Thyroid gland (tissue), 4 donors: ENCODE measurements at places on chromosomes 13 and 19. TPM values are rescaled to one million over a fixed set of nuclear protein-coding genes. Genes with fewer than 3 reads are reported as not detected.

GRCh38 chr19:44640518-44640917 is 3.2 kb upstream of the PVR start:
- no peak for DNase-seq

- DNase-seq, result no peak
Measured at GRCh38 chr19:4500841-4501591, 17.3 kb downstream of the PLIN4 start.

- no peak for DNase-seq
Measured at GRCh38 chr13:33284031-33284430, 1.5 kb downstream of the STARD13 start.

GRCh38 chr19:50716178-50717025 is 3.2 kb downstream of the SHANK1 start:
- no peak for DNase-seq

DNA sequence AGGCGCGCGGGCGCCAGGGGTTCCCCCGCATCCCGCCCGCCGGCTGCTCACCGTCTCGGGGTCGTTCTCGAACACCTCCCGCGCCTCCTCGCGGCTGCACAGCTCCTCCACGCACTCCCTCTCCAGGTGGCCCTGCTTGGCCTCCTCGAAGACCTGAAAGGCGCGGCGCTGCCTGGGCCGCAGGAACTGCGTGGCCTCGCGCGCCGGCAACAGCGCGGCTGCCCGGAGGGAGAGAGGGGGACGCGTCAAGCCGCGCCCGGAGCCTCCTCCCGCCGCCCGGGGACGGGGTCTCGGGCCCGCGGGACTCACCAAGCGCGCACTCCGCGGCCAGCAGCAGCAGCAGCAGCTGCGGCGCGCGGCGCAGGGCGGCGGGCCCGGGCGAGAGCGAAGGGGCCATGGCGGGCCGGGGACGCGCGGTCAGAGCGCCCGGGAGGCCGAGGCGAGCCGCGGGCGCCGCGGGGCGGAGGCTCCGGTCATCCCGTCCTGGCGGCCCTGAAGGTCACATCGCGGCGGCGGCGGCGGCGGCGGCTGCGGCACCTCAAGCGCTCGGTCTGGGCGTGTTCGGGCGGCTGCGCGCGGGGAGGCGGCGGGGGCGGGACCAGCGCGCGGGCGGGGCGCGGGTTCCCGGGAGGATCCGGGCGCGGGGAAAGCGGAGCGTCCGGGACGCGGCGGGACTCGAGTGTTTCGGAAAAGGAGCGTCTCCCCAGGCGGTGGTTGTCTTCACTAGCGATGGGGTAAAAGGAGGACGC is at the start of gene GAS6:
GAS6 (minus strand) TSS at position 553 of the 749 bp plus-strand sequence; CDS start at position 397, 156 bp downstream.
- peak; percentile 68 for DNase-seq

- DNase-seq, result peak; percentile 26
Measured at GRCh38 chr13:46622630-46623256, 69.8 kb downstream of the LRCH1 start.

The NDUFA3 gene
- total RNA-seq, result 100 TPM

DNA sequence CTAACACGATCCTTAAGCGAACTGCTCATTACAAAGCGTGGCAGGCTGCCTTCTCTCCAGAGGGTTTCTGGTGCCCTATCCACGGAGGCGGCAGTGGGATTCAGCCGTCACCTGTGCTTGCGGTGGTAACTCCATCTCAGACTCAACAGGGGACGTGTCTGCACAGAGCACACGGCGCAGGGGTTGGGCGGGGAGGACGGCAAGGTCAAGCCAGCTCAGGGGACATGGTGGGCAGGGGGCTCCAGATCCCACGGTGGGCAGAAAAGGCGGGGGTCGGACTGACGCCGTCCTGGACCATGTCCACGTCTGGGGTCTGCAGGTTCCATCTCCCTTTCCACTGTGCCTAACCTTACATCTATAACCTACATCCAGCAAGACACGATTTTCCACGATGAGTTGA is 70.7 kb downstream of the RASA3 start:
- no peak for DNase-seq

The APOC1 gene
- total RNA-seq, result 4.1 TPM

- peak; percentile 86 for DNase-seq
Measured at GRCh38 chr19:1025960-1026782, at the start of gene CNN2. TSS of gene CNN2 (plus strand) at chr19:1026608. CDS start at chr19:1026662, 54 bp downstream.

DNA sequence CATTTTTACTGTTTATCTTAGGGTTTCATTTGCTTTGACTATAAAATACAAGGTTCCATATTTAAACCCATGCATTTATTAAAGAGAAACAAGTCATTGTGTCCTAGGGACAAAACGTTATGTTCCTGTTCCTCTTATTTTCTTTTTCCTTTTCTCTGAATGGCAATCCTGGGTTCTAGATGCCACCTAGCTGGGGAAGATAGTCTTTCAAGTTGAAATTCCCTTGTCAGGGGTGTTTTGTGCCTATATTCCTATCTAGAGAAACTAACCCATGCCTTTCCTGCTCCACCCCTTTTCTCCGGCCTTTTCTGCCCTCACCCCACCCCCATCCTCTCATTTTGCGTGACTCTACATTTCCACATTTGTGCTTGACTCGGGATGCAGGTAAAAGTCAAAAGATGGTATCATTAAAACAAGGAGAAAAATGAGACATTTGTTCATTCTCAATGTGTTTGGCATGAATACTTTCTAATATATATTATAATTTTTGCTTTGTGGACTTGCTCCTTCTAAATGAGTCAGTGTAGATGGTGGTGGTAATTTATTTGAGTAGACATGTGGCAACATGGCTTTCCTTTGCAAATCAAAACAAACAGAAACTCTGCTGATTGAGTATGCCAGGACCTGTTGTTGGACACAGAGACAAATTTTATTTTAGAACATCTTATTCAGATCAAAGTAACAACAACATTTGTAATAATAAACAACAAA is 26.8 kb upstream of the STARD13 start:
- no peak for DNase-seq

DNA sequence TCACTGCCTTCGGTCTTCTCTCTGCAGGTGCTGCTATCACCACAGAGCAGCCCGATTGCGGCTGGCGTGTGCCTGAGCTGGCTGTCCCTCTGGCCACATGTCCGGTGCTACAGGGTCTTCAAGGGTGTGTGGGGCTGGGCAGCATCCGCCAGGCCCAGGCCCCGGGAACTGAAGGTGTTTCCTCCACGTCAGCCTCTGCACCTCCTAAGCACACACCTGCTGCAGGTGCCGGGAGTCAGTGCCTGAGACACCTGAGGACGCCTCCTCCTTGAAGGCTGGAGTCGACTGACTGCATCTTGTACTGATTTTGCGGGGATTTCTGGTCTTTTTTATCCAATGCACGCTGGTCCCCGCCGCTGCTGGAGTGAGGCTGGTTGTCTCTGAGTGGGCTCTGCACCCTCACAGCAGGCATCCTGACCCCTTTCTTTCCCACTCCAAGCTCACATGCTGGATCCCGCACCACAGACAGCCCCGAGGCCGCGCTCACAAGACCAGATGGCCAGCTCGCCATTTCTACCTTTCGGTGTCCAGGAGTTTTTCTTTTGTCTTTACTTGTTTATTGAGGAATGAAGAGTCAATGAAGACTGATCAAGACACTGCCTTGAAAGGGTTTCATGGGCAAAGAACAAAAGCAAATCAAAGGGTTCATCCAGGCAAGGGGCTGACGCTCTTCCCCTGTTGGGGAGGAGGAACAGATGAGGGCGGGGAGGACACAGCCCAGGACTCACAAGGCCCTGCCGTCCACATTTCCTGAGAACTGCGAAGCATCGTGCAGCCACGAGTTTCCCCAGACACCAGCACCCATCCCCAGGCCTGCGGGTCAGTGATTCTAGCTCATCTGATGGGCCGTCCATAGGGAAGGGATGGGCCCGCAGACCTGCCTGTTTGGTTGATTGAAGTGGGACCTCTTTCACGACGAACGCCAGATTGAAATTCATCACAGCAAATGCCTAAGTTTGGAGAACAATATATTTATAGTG is 203.8 kb upstream of the SOX1 start:
- no peak for DNase-seq

The LILRA2 gene
- total RNA-seq, result 0.54 TPM

- no peak for DNase-seq
Measured at GRCh38 chr13:41916173-41916954, 44.5 kb downstream of the VWA8 start.

GRCh38 chr13:35992964-35993363 is 138.2 kb downstream of the DCLK1 start:
- no peak for DNase-seq

- no peak for DNase-seq
Measured at GRCh38 chr19:18710996-18711751, 27.7 kb downstream of the CRTC1 start.

The MAP3K10 gene
- 9.1 TPM for total RNA-seq

- peak; percentile 38 for DNase-seq
Measured at GRCh38 chr19:38173291-38174041, 50.6 kb downstream of the DPF1 start.
